Kidney tubule cell (primary cell): ENCODE measurements at places on chromosomes 3 and 15.
A peak's percentile ranks its signal among the peaks of the same experiment; 100 is the strongest.

- no peak for DNase-seq
Observed at GRCh38 chr3:61422945-61423673, 138.3 kb upstream of the PTPRG start.

DNA sequence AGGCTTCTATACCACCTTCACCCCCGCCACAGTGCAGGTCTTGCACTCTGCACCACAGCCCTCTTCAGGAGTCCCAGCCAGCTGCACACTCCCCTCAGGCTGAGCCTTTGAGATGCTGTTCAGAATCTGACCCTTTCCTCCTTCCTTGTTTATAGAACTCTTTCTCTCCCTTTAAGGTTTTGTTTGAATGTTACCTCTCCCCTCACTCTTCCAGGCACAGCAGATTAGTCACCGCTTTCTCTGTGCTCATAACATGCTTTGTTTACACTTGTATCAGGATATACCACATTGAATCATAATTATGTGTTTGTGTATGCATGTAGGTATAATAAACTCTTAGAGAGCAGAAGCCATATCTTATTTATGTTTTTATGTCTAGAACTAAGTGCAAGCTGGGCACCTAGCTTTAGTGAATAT lies 168.4 kb upstream of the BCL6 start:
- peak; percentile 43 for DNase-seq

DNA sequence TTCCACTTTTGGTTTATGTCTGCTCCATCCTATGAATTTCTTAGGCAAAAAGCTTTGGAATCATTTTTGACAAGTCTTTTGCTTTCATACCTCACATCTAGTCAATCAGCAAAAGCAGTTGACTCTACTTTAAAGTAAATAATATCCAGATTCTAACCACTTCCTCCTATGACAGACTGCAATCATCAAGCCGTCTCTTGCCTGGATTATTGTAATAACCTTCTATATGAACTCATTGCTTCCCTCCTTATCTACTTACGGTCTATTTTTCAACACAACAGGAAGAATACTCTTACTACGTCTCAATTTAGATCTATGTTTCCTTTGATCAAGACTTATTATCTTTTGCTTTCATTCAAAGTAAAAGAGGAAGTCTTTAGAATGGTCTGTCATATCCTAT lies 20.7 kb downstream of the CLDN1 start:
- DNase-seq: peak; percentile 47

- peak; percentile 46 for DNase-seq
Observed at GRCh38 chr3:152574461-152575079, 260.4 kb upstream of the P2RY1 start.

DNA sequence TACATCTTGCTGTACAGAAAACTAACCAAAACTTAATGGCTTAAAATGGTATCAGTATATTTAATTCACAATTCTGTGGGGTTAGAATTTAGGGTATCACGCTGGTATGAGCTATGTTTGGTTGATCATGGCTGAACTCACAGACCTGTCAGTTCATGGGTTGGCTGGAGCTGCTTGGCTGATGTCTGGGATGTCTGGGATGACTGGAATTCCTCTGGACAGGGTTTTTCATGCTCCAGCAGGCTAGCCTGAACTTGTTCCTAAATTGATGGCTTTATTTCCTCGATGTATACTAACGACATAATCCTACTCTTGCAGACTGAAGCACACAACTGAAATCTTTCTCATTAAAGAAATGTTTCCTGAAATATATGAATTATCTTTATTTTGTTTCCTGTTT lies 338.9 kb upstream of the GBE1 start:
- DNase-seq: peak; percentile 77

DNA sequence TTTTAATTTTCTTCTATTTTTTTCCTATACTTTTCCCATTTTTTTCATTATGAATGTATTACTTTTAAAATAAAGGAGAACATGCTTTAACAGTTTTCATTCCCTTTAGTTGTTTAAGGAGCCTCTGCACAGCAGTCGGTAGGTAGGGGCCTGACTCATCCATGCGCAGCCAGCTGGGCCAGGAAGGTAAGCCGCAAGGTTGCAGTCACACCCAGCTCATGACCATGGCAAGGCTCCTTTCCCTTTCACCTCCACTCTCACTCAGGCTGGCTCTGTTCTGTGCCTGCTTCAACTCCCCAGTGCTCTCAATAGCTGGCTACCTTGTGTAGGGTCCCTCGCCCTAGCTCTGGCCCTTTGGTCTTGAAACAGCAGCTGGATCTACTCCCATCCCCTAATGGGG lies 17.4 kb upstream of the ANKRD34C start:
- peak; percentile 17 for DNase-seq

DNA sequence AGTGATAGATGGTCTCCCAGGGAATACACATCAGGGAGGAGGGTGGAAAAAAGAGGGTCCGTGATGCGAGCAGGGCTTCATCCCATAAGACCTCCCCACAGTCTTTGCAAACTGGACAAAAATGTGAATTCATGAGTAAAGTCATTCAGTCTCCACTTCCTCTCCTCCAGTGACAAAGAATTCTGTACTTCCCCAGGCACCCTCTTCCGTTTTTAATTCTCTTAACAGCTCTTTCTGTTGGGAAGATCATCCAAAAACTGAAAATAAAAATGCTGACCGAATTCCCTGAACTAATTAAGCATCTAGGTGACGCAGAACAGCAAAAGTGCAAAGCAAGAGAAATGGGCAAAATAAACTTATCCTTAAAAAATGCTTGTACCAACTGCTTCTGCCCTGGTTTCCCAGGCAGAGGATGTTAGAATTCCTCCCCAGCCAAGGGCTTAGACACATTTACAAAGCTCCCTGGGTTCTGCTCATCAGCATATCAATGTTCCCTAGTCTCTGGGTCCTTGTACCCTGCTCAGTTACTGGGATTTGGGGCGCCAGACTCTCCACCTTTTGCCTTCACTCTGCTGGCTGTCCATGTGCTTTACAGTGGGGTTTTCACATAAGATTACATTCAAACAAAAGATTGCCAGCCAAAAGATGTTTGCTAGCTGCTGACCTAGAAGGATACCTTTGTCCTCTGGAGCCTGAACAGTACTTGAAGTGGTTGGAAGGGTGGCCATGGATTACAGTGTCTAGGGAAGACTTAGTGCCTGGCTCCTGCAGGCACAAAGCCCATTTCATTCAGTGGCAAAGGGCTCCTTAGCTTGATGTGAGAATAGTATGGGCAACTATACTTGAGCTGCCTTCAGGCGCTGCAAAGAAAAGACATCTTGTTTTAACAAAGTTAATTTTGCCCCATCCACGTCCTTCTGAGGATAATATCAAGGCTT lies 69.4 kb downstream of the ARNT2 start:
- no peak for DNase-seq

DNA sequence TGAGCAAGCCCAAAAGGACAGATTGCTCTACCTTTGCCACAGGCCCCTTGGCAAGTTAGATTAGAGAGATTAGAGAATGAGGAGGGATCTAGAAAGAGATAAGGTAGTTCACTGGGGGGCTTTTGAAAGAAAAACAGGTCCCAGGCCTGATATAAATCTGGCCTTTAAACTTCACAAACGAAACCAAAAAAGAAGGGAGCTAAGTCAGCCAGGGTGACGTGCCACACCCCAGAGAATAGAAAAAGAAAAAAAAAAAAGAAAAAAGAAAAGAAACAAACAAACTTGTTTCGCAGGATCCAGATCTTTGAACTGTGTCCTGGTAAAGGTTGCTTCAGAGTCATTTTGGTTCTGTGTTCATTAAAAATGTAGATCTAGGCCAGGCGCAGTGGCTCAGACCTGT lies 3.6 kb downstream of the KAT2B start:
- DNase-seq: no peak

- no peak for DNase-seq
Observed at GRCh38 chr3:169364497-169364896, 299.0 kb downstream of the MECOM start.

GRCh38 chr3:183291497-183292031 lies 38.5 kb downstream of the B3GNT5 start:
- no peak for DNase-seq
